Esophagus mucosa (tissue), 1 donor: ENCODE measurements at places on chromosomes 4 and X. TPM values are rescaled to one million over a fixed set of nuclear protein-coding genes. Genes with fewer than 3 reads are reported as not detected.

DNA sequence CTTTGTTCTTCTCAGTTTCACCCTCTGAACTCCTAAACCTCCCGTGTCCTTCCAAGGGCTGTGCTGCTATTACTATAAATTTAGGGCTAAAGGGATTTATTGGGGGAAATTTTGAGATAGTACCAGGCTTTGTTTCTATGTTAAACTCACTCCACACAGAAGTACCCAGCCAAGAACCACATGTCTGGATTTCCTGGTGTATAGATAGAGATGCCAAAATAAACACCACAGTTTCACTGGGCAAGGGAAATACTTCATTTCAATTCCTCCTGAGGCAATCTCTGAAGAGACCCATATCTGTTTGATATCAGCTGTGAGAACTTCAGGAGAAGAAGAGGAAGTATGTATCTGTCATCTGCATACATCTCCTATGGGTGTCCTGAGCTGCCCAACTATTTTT, 21.7 kb upstream of the CLNK start:
- ATAC-seq = no peak

DNA sequence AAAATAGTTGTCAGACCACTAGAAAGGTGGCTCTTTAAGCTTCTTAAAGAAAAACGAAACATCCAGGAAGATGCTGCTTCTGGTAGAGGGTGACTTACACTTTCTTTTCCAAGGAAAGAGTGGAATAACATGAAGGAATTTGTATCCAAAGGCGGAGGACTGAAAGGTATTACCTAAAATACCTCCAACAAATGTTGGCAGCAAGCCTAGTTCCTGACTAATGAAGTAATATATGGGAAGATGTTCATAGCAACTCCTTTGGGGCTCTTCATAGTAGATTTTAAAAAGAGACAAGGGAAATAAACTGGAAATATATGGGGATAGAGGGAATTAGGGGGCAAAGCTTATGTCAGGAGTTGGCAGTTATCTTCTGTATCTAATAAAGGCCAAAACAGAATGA, 116.2 kb downstream of the AASDH start:
- no peak for ATAC-seq

- no peak for ATAC-seq
Observed at GRCh38 chrX:24862343-24862742, 153.4 kb downstream of the ARX start.

DNA sequence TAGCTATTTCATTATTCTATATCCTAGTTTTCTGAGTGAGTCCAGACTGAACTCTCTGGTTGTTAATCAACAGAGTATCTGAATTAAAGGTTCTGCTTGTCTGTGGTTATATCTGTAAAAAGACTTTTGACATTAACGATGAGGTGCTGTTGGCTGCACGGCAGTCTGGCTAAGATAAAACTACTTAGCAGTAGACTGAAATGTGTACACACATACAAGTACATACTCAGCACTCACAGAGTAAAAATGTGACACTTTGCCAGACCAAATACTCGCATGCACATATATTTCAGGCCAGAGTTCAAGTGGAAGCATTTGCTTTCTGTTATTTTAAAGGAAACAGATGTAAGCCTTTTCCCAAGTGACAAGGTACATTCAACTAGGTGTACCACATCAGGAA, 80.5 kb downstream of the PRDM5 start:
- no peak for ATAC-seq

GRCh38 chrX:120774606-120775005, 101.1 kb downstream of the CT47B1 start:
- no peak for ATAC-seq

The TLR7 gene
- 0.08 TPM for total RNA-seq
